ENCODE measurements at places on chromosomes 1 and 21. TPM values are rescaled to one million over a fixed set of nuclear protein-coding genes. Genes with fewer than 3 reads are reported as not detected.

The MPL gene
- total RNA-seq, result 6.2 TPM

- no peak for DNase-seq
Measured at GRCh38 chr21:45332981-45333582, 45.4 kb upstream of the POFUT2 start.

- DNase-seq, result no peak
Measured at GRCh38 chr1:231053493-231054162, 13.6 kb upstream of the FAM89A start.

DNA sequence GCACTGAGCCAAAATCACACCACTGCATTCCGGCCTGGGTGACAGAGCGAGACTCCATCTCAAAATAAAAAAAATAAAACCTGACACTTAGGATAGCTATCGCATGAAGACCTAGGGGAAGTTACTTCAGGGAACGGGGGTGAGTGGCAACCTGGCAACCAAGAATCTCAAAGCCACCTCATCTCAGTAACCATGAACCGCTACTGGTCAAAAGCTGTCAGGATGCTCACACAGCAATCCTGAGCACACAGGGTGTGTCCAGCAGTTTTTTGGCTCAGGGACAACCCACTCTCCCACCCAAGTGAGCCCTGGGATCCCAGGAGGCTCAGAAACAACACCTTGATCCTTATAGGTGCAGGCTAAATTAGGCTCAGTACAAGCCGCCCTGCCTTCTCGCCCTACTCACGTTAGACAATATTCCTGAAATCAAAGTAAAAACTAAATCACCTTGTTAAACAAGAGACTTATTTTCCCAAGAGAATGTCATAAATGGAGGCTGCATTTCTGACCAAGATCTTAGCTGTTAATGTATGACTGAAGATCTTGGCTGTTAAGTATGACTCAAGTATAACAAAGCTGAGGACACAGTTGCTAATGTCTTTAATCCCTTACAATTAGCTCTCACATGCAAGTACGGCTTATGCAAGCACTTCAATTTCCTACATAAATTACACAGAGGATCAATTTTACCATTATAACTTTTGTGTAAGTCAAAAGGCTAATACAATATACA lies 48.3 kb upstream of the NADK start:
- no peak for DNase-seq
